ENCODE measurements at places on chromosomes 16 and 17.
A peak's percentile ranks its signal among the peaks of the same experiment; 100 is the strongest.

- DNase-seq, result peak; percentile 65
These were observed 11.7 kb upstream of the TAOK1 start for GRCh38 chr17:29378500-29378899.

GRCh38 chr17:51322390-51323029 is 62.2 kb downstream of the UTP18 start:
- no peak for DNase-seq

GRCh38 chr16:55249361-55249760 is 74.6 kb upstream of the IRX6 start:
- no peak for DNase-seq

DNA sequence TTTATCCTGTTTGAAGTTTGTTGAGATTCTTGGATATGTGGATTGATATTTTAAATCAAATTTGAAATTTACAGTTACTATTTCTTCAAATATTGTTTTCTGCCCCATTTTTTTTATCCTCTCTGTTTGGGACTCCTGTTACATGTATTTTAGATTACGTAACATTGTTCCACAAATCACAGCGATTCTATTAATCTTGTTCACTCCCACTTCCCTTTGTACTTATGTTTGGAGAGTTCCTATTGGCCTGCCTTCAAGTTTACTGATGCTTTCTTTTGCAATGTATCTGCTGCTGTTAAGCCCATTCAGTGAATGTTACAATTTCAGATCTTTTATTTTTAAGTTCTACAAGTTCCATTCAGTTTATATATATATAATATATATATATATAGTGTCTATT is 288.3 kb upstream of the TNRC6C start:
- DNase-seq, result no peak

All from inflammatory macrophage (primary cell).